Ureter (tissue), 1 donor: ENCODE measurements at places on chromosomes 6 and 20. TPM values are rescaled to one million over a fixed set of nuclear protein-coding genes. Genes with fewer than 3 reads are reported as not detected.

DNA sequence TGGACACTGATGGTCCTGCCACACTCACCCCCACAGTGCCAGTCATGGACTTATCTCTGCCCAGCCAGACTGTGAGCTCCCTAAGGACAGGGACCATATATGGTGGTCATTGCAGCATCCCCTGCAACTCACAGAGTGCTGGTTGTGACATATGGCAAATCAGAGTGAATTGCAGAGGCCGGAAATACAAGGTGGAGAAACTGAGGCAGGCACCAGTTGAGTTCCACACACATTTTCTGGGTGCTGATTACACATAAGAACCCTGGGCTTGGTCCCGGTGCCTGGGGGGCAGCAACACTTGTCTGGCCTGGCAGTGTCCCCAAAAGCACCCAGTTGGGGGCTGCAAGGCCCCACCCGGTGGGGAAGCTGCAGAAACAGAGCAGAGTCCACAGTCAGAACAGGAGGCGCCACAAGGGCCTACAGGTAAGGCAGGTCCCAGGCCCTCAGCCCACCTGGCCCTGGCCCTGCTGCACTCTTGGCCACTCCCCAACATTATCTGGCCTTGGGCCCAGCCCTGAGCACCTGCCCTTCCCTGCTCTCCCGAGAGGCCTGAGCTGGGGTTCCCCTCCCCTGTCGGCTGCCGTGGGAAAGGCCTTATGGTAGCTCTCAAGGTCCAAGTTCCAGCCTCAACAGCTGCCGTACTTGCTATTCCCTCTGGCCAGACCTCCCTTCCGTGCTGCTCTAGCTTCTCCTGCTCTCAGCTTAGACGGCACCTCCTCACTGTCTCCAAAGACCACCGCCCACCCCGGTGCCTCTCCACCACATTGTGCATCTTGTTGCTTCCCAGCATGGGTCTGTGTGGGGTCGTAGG, 140.8 kb upstream of the PTPN1 start:
- peak; percentile 52 for DNase-seq

- DNase-seq = no peak
These were observed 6.4 kb upstream of the CST7 start for GRCh38 chr20:24942679-24943078.

Gene ZSCAN31
- 13.9 TPM for total RNA-seq

DNA sequence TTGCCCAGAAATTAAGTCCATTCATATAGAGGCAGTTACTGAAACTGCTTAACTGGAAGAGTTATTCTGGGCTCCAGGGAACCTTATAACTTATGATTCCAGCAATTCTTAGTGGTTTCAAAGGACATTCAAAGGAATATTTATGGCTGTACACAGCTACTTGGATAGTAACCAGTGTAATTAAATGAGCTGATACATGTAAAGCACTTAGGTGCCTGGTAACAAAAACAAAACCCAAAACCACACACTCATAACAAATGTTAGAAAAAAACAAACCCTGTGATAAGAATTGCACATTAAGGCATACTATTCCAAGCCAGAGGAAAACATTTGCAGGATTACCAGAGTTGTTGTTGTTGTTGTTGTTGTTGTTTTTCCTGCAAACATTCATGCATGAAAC, 51.5 kb downstream of the STK4 start:
- no peak for DNase-seq

Gene C6orf132
- 69.3 TPM for total RNA-seq

- no peak for DNase-seq
These were observed 37.2 kb downstream of the SCML4 start for GRCh38 chr6:107786709-107787588.

DNA sequence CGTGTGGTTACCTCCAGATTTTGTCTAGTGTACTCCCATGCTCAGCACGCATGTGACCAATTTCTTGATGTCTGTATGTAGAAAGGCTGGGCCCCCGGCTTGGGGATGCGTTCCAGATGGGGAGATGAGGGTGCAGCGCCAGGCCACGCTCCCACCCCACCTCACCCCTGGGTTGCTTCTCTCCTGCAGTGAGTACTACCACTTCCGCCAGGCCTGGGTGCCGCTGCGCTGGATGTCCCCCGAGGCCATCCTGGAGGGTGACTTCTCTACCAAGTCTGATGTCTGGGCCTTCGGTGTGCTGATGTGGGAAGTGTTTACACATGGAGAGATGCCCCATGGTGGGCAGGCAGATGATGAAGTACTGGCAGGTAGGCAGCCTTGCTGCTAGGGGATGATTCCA, 11.5 kb upstream of the SRF start:
- no peak for DNase-seq

DNA sequence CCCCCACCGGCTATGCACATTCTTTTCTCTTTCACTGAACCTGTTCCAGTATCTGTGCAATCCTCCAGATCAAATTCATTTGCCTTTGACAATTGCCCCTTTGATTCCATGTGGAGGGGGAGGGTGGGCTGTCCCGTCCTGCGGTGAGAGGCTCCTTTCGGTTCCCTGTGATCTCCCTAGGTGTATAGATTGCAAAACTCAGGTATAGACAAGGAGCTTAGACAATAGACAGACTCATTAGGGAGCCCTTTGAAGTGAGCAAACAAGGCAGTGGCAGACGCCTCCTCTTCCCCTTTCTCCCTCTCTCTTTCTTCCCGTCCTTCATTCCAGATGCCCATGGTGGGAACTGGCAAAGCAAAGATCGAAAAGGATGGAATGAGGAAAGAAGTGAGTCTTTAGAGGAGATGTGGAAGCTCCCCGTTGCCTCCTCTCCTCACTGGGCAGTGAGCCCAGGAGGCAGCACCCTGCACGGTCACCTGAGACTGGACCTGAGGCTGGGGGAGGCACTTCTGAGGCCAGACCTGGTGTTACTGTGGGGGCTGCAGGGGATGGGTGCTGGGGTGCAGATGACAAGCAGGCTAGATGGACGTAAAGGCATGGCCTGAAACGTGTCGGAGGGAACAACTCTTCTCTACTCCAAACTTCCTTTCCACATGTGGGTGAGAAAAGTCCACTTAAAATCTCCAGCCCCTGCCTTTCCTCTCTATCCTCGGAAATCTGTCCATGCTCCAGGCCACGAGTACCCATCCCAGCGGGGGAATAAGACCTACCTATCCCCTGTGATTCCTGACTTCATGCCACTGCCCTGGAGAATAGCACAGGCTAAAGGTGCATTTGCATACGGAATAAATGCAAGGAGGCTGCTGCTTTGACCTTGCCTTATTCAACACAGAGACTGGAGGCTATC, 256.6 kb upstream of the FOXQ1 start:
- no peak for DNase-seq

Gene MOXD1
- 13.8 TPM for total RNA-seq

- no peak for DNase-seq
These were observed 22.0 kb upstream of the SLC2A12 start for GRCh38 chr6:134074151-134075055.

Gene ENPP3
- total RNA-seq = 1.1 TPM

Gene EHMT2
- total RNA-seq = 53.4 TPM

Gene MAS1
- not detected for total RNA-seq

Gene TNF
- total RNA-seq = 0.36 TPM

DNA sequence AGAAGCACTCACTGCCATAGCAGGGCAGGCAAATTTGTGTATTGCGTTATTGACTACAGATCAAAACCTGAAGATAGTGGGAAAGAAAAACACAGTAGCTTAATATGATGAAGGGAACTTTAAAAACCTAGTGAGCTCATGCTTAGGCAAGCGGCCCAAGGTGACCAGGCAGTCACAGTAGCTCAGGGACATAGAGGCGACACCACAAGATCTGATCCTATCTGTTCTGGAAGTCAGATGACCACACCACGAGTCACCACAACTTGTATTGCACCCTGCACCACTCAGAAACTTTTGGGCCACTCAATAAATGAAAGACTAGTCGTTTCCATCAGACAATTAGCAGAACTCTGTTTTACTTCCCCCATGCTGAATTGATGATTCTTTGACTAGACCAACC, 4.9 kb downstream of the CLIC5 start:
- no peak for DNase-seq

Gene TUBB2A
- 21.5 TPM for total RNA-seq

Gene HTR1E
- total RNA-seq = not detected

GRCh38 chr20:59147586-59147985, 16.0 kb upstream of the ZNF831 start:
- DNase-seq = no peak

Gene ITPR3
- total RNA-seq = 31.3 TPM

DNA sequence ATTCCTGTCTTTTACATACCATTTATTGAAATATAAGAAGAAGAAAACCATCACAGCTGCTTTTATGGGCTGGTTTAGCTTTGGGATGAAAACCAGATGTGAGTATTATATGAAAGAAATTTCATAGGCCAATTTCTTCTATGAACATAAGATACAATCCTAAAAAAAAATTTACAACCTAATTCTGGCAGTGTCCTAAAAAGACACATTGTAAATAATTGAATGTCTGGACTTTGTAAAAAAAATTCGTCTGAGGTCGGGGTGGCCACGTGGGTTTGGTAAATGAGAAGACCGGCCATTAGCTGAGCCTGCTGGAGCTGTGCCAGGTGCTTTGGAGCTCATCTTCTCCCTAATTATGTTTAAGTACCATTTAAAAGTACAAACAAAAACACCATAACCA, 26.8 kb downstream of the DACT2 start:
- no peak for DNase-seq

Gene ZBTB12
- total RNA-seq = 6.4 TPM

DNA sequence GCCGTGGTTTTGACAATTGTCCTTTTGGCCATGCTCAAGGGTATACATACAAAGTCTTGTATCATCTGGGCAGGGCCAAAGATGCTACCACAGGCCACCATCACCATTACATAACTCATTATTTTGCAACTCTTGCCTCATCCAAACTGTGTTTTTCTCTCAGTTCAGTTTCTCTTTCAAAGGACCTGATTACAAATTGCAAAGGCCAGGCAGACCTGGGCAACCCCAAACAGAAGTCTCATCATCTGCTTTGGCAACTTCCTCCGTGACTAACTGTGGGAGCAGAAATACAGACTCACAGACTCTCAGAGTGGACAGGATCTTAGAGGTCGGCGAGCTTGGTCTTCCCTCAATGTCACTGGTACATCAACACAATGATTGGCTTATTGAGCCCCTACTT, 117.8 kb upstream of the NEDD9 start:
- DNase-seq = no peak

- no peak for DNase-seq
These were observed 18.7 kb downstream of the ADRM1 start for GRCh38 chr20:62321521-62321948.

DNA sequence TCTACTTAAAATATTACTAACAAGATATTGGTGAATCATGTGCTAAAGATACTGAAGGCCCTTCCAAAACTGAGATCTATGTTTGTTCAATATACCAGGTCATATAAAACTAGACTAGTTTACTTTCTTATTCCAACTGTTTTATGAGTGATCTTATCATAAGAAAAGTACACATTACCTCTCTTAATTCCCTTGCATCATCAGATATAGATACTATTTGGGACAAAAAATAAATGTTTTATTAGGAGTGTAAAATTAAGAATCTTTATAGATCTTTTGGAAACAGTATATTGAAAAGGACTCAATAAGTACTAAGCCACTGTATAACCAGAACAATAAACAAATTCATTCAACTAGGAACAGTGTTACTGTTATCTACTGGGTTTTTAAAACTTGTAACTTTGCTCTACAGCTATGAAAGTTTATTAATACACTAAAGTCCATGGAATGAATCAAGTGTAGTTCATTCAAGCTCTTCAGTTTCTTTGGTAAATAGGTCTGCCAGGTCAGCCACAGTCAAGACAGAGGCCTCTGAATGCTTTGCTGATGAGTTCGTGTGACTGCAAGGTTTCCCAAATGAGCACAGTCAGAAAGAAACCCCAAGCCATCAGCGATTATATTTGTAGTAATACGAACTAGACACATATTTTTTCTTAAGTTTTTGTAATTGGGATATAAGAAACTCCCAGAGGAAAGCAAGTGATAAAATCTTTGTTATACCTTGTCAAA, 71.8 kb upstream of the FBXO30 start:
- DNase-seq = no peak

Gene RIMS1
- total RNA-seq = 5.2 TPM

- DNase-seq = no peak
These were observed 36.4 kb upstream of the MC3R start for GRCh38 chr20:56212091-56212490.

- no peak for DNase-seq
These were observed 36.4 kb downstream of the FRMD1 start for GRCh38 chr6:168042426-168043192.

DNA sequence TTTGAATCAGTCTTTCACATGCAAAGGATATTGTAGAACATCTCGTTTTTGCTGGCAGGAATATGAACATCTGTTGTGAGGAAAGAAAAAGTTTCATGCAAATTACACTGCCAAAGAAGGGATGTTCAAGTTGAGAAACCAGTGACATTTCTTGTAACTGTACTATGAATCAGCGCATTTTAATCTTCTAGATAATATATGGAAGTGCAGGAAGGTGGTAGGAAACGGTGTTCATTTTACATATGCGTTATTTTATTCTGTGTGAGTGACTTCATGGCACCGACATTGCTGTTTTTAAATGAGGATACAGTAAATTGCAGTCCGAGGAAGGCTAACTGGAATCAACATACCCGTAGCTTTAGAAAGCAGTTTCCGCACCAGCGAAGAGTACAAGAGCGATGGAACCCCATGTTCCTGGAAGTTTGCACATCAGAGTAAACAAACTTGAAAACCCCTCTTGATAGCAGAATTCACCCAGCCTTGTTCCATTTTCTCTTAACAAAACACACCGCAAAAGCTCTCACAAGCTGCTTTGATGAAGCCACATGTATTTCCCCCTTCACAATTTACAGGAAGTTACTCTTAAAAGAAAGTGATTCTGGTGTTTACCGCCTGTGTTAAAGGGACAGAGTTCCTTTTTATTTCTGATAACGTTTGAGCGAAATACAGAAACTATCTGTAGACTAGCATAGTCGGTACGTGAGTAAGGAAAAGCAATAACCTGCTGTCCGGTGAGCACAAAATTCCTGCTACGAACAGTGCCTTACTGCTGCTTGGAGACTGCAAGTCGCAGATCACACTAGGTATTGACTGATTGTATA, 11.5 kb downstream of the PRDM1 start:
- no peak for DNase-seq

GRCh38 chr20:24968278-24968800, 19.3 kb downstream of the CST7 start:
- no peak for DNase-seq

Gene TNFAIP3
- 31.0 TPM for total RNA-seq

DNA sequence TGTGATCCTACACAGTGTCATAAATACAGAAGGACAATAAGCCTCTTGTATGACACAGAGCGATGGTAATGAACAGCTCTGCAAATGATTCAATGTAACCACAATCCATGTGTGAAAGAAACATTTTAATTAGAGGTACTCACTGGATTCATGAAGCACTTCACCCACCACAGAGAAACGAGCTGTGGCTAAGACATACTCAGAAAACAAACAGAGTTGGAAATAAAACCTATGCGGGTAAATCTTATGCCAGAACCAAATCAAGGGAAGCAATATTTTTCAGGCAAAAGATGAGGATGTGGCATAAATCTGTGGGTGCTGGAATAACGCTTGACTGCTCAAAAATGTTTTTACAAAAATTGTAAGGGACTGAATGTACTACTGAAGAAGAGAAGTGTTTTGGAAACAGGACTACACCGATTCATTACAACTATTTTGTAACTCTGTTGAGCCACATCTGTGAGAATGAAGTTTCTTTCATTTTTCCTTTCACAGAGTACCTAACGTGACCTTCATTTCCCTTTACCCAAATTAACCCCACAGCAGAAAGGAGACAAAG, 112.1 kb downstream of the WDR27 start:
- no peak for DNase-seq

GRCh38 chr20:3973705-3974104, 41.7 kb downstream of the RNF24 start:
- DNase-seq = no peak

Gene MAFB
- total RNA-seq = 17.3 TPM

Gene SLC4A11
- 56.3 TPM for total RNA-seq
